ENCODE measurements at places on chromosomes 4 and X.
A peak's percentile ranks its signal among the peaks of the same experiment; 100 is the strongest.

DNA sequence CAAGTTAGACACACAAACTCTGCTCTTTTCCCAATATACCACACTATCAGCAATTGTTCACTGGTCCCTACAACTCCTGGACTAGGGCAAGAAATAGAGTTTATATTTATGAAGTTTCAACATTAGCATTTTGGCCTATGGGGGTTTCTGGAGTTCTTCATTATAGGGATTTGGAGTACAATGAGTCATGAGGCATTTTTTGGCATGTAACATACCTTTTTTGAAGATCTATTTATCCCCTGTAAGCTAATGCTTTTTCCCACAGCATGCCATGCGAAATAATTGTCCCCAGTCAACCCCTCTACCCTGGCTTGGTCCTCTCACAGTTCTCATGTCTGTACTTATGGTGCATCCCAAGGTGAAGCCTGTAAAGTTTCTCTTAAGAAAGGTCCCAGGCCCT, 36.7 kb upstream of the EDA2R start:
- no peak for DNase-seq

DNA sequence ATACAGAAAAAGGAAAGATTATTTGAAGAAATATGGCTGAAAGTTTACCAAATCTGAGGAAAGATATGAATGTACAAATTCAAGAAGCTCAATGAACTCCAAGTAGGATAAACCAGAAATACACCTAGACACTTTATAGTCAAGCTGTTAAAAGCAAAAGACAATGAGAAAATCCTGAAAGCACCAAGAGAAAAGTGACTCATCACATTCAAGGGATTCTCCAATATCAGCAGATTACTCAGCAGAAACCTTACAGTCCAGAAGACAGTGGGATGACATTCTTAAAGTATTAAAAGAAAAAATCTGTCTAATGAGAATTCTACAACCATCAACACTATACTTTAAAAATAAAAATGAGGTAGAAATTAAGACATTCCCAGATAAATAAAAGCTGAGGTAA, 223.8 kb upstream of the ZCCHC13 start:
- DNase-seq = no peak

GRCh38 chr4:110224812-110225211, 26.4 kb upstream of the ELOVL6 start:
- no peak for DNase-seq

GRCh38 chr4:168736860-168737805, 240.3 kb downstream of the PALLD start:
- DNase-seq = no peak

GRCh38 chrX:20066968-20067708, 49.6 kb downstream of the MAP7D2 start:
- DNase-seq = peak; percentile 59

DNA sequence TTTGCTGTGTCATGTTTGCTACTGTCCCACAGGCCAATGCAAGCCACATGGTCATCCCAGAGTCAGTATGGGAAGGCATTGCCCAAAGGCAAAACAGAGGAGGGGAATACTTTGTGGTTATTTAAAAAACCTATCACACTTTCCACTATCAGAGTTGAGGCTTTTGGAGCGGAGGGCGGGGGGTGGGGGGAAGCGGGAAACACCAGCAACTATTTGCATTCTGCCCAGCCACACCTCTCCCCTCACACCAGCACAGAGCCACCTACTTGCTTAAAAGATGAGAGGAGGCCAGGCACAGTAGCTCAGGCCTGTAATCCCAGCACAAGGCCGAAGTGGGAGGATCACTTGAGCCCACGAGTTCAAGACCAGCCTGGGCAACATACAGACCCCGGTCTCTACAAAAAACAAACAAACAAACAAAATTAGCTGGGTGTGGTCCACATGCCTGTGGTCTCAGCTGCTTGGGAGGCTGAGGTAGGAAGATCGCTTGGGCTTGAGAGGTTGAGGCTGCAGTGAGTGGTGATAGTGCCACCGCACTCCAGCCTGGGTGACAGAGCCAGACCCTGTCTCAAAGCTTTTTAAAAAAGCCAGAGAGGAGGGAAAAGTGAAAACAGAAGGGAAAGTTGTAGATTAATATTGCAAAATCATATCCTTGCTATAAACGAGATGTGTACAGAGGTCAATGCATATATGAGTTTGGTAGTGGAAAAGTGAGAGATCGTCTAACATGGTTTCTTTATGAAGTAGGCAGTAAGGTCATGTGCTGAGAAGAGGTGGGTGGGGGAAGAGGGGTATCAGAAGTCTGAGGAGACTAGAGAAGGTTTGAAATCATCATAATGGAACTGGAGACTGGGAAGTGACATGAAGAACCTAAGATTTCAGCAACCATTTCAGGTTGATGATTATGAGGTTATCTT, 1.9 kb upstream of the CHST7 start:
- no peak for DNase-seq

DNA sequence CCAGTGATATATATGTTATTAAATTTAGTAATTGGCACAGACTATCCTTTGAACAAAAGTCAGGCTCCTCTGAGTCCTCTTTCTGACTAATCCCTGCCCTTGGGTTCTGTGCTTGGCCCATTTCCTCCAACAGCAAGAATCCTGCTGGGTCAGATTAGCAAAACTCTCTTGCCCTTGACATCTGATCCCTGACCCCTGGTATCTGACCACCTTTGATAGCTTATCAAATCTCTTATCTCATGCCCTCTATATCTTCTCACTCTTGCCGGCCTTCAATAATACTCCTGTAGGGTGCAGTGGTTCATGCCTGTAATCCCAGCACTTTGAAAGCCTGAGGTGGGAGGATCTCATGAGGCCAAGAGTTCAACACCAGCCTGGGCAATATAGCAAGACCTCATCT, 245.5 kb upstream of the FAM47A start:
- no peak for DNase-seq

DNA sequence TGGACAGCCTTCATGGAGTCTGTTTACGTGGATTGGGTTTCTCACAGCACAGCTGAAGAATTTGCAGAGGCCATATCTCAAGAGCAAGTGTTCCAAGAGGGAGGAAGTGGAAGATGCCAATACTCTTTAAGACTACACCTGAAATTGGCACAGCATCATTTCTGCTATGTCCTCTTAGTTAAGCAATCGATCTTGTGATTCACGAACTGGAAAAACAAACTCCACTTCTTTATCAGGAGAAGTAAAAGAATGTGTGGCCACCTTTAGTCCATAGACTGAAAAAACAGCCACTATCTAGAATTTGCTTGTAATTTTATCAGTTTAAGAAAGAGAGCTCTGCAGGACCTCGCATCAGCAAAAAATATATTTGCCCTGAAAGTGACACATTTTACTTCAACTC, 473.1 kb upstream of the ATOH1 start:
- peak; percentile 31 for DNase-seq

- DNase-seq = no peak
These were observed 814 bp upstream of the RBM47 start for GRCh38 chr4:40630335-40631021.

DNA sequence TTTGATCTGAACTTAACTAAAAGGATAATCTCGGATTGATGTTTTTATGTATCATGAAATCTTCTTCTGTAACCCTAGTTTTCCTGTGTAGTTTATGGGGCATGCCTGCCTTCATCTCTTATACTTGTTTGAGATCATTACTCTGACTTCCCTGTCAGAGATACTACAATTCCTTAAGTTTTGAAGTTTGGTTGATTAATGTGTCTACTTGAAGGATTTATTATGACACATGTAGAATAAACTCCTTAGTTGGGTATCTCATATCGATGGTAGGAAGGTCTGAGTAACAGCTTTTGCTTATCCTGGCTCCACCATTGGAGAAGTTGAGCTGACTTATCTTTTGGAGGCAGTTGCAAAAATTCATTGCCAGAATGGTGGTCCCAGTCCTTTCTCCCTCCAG, 46.7 kb downstream of the WWC2 start:
- DNase-seq = no peak

GRCh38 chr4:69503558-69503957, 7.9 kb upstream of the UGT2B4 start:
- no peak for DNase-seq

DNA sequence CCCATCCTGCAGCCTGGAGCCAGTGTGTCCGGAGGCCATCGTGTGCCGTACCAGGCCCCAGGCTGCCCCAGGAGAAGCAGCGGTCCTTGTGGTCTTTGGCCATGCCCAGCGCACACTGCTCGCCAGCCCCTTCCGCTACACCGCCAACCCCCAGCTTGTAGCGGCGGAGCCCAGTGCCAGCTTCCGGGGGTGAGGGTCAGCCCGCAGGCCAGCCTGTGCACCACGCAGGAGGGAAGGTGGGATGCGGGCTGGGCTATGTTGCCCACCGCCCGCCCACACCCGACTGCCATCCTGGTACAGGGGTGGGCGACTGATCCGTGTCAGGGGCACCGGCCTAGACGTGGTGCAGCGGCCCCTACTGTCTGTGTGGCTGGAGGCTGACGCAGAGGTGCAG, 7.6 kb upstream of the SRPK3 start:
- no peak for DNase-seq

GRCh38 chr4:80103629-80104028, 30.6 kb upstream of the ANTXR2 start:
- no peak for DNase-seq

DNA sequence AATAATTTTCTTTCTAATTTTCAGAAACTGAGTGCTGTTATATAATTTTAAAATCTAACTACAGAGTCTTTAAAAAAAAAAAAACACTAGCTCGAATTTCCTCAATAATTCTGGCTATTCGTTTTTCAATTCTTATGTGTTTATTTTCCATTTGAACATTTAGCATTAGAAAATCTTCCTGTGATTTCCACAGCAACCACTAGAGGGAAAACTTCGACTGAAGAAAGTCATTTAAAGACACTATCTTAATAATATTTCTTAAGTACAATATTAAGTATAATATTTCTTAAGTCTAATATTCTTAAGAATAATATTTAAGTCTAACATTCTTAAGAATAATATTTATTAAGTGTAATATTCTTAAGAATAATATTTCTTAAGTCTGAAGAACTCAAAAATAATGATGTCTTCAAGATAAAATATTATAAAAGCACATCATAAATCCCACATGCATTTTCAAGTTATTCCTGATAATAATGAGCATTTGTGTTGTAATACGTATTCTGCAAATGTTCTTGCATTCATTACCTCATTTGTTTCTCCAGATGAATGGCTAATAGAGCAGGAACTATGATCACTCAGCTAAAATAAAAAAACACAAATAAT, 118.4 kb upstream of the WDR17 start:
- peak; percentile 22 for DNase-seq

DNA sequence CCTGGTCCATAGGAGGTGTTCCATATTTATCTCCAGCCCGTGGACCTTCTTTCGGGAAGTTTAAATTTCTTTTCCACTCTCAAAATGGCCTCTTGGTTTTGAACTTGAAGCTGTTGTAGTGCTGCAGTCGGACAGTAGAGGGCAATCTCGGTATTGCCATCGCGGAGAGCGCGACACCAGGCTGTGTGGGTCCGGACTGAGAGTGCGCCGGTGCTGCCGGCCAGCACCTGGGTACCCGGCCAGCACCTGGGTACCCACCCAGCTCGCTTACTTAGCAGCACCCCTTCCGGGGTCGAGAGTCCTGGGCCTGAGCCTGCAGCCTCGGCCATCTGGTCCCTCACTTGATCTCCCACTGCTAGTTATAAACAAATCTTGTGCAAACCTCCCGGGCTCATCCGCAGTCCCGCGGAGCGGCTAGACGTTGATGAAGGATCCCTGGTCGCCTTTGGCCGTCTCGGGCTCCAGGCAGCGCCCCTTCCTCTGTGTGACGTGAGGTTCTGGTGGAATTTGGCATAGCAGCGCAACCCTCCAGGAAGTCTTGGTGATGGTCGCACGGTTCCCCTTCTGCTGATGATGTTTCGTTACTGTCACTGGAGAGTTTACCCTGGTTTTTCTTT, 18.0 kb downstream of the FAM9A start:
- peak; percentile 2 for DNase-seq

GRCh38 chrX:154376774-154377173, 2.3 kb upstream of the EMD start:
- no peak for DNase-seq

DNA sequence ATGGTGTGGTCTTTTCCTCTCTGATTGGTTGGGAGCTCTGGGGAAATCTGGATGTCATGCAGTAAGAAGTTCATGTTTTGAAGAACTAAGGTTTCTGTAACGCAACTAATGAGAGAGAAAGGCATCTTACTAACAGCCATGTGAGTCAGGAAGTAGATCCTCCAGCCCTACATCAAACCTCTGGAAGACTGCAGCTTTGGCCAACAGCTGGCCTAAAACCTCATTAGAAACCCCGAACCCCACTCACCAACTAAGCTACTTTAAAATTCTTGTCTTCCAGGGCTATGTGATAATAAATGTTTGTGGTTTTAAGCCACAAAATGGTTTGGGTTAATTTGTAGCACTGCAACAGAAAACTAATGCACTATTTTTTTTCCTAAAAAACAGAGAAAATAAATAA, 549.0 kb upstream of the GRID2 start:
- DNase-seq = no peak

GRCh38 chr4:66921433-66921832, 623.9 kb downstream of the CENPC start:
- DNase-seq = no peak

DNA sequence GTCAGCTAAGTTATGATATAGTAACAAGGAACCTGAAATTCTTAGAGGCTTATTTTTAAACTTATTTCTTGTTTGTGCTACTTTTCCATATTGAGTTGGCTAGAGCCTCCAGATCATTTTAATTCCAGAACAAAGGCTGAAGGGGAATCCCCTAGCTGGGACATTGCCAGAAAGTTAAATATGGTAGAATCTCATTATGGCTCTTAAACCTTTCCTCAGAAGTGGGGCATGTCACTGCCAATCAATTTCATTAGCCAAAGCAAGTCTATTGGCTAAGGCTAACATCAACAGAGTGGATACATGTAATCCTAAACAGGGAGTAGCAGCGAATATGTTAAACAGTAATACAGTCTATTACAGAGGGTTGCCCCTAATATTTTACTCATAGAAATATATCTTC, 47.0 kb downstream of the FTHL17 start:
- DNase-seq = no peak

DNA sequence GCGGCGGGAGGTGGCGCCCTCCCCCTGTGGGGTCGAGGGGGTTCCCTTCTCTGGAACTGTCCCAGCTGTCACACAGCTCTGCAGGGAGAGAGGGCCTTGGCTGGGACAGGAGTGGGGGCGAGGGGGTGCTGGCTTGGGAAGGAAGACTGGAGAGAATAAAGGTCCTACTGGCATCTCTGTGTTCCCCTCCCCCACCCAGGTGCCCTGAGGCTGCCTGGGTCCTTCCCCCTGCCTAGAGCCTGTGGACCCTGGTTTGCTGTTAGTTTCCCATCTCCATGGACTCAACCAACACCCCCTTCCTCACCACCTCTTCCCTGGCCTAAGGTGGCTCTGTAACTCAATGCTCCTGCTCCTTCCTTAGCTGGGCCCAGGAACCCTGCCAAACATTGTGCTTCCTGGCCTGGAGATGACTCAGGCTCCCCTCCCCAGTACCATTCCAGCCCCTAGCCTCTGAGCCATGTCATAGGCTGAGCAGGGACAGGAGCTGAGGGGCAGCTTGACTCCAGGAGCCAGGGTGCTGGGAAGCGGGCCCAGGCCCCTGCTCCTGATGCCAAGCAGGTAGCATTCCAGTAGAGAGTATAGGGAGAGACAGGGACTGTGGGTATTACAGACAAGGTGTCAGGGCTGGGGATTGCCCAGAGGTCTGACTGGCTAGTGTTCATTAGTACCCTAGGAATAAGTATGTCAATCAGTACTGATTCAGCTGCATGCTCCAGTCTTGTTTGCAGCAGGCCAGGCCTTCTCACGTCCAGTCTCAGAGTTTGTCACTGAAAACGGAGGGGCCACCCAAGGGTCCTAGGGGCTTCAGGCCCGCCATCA, 100.7 kb downstream of the EFNB1 start:
- DNase-seq = no peak
